MG63 (cell line): ENCODE measurements at places on chromosomes 11 and 22.

DNA sequence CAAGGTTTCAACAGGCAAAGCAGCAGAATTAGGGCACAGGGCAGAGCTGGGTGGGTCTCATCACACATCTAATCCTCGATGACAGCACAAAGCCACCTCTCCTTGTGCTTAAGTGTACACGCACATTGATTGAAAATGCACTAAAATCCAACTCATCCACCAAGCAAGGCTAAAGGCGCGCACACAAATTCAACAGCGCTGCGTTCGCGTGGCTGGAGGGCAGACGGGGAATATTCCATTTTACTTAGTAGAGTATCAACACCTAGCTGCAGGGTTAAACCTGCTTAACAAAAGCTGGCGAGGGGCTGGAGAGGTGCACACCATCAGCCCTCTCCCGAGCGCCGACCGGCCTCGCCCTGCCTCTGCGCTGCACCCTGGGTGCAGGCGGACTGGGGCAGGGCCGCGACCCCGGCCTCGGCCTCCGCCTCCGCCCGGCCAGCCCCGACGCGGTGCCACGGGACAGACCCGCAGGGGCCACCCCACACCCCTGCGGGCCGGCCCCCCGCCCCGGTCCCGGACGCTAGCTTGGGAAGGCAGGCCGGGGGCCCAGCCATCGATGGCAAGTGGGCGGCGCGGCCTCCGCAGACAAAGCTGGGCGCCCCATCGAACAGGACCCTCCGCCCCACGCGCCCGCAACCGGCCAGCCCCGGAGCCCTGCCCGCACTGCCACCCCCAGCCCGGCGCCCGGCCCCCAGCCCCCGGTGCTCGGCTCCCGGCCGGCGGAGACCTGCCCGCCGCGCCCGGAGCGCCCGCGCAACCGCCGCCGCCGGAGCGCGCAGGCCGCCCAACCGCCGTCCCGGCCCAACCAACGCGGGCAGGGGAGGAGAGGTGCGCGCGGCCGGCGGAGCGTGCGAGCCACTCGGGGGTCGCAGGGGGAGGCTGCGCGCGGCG lies 929 bp downstream of the PRDM10 start:
- peak; percentile 28 for DNase-seq

GRCh38 chr22:29030618-29031226 lies 30.9 kb downstream of the C22orf31 start:
- peak; percentile 72 for DNase-seq

GRCh38 chr11:67308031-67308866 lies 4.9 kb downstream of the SSH3 start:
- DNase-seq = no peak

DNA sequence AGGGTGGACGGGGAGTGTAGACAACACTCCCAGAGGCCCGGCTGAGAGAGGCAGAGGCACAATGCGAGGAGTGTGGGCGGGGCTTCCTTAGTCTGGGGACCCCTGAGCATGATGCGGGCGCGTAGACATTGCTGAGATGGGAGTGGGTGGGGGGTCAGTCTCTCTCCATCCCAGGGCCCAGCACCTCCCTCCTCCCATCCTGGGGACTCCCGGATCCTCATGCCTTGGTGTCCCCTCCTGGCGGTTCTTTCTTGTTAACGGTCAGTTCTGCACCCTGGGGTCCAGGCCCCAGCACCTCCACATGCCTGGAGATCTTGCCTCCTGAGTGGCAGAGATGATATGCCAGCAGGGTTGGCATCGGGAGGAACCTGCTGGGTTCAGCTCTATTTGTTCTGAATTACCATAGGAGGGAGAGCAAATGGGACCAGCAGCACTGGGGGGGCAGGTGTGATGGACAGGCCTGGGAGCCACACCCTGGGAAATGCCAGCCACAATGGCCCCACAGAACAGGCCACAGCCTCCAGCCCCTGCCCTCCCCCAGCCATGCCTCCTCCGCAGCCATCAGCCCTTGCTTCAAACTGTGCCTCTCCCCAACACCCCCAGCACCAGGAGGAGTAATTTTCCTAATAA lies 55.7 kb downstream of the RTL6 start:
- no peak for DNase-seq

GRCh38 chr11:93251922-93252321 lies 54.1 kb upstream of the SLC36A4 start:
- no peak for DNase-seq

GRCh38 chr22:26514419-26515161 lies 2.3 kb upstream of the TFIP11 start:
- no peak for DNase-seq

DNA sequence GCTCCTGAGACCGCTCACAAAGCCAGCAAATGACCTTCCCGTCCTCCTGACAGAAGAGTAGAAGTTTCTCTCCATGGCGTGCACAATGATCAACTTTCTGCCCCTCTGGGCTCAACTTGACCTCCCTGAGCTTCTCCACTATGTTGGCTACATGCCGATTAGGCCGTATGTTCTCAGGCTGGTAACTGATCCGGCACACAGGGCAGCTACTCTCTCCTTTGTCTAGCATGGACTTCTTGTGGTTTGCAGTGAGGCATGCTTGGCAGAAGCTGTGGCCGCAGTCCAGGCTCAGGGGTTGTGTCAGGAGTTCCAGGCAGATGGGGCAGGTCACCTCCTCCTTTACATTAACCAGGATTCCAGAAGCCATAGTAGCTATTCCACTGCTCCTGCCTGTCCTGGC lies 5.1 kb downstream of the TRIM5 start:
- no peak for DNase-seq

DNA sequence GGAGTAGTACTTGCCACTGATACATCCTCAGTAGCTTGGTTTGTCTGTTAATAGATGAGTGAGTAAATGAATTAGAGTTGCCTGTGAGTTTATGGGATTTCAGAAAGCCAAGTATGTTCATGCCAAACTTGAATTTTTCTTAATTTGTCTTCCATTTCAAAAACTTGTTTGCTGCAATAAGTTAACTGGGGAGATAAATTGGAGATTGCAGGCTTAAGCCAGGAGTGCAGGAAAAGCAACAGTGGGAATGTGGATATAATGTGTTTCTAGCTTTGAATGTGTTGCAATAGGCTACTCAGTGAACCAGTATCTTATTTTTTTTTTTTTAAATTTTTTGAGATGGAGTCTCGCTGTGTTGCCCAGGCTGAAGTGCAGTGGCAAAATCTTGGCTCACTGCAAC lies 8.2 kb downstream of the OSBP2 start:
- DNase-seq = no peak

DNA sequence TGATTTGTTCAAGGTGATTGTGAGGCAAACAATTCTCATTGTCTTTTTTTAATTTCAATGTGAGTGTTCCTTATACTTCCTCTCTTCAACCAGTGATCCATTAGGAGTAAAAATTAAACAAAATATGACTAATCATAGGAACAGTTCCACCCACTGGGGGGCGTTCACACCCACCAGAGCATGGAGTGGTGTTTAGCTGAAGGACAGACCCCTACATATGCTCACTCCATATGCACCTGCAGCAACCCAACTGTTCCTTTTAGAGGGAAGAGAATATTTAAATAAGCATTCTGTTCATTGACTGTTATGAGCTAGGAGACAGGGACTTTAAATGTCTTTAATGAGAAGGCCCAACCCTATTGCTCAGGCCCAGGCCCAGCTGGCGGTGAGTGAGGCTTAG lies 78.7 kb upstream of the DRD2 start:
- DNase-seq = no peak

DNA sequence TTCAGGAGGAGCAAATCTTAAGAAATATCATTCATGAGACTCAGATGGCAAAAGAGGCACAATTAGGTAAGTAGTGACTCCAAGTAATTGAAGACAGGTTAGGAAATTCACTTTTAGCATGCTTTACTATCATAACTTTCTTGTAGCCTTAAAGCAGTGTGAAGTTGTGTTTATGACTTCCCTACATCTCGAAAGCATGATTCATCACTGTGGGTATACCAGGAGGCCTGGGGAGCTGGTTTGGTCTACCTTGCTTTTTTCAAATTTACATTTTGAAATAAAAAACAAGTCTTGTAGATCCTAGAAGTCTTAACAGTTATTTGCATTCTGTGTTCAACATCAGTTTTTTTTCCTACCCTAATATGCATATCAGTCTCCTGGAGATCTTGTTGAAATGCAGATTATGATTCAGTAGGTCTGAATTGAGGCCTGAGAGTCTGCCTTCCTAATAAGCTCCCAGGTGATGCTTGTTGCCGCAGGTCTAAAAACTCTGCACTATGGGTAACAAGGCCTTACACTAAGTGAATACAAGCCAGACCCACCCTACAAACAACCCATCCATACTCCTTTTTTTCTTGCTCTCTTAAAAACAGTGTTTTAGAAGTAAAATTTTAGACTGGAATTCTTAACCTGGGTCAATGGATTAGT lies 41.4 kb downstream of the TTC17 start:
- DNase-seq = no peak

DNA sequence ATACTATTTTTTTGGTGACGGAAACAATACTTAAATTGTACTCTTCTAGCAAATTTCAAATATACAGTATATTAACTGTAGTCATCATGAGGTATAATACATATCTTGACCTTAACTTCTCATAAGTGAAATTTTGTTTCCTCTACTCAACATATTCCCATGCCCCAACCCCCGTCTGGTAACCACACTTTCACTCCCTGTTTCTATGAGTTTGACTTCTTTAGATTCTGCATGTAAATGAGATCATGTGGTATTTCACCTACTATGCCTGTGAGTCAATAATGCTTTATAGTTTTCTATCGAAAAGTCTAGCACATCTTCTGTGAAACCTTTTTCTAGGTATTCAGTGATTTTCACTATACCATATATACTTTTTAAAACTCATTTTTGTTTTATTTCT lies 663.2 kb downstream of the CNTN5 start:
- DNase-seq = no peak

DNA sequence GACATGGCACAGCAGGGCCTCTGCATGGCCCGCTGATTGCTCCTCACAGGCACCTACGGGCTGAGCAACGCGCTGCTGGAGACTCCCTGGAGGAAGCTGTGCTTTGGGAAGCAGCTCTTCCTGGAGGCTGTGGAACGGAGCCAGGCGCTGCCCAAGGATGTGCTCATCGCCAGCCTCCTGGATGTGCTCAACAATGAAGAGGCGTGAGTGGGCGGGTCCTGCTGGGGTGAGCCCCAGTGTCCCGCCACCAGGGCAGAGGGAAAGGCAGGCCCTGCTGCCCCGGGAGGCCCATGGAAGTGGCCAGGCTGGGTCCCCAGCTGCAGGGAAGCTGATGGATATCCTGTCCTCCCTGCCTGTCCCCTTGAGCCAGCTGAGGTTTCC lies 18.6 kb upstream of the DGCR8 start:
- peak; percentile 57 for DNase-seq

DNA sequence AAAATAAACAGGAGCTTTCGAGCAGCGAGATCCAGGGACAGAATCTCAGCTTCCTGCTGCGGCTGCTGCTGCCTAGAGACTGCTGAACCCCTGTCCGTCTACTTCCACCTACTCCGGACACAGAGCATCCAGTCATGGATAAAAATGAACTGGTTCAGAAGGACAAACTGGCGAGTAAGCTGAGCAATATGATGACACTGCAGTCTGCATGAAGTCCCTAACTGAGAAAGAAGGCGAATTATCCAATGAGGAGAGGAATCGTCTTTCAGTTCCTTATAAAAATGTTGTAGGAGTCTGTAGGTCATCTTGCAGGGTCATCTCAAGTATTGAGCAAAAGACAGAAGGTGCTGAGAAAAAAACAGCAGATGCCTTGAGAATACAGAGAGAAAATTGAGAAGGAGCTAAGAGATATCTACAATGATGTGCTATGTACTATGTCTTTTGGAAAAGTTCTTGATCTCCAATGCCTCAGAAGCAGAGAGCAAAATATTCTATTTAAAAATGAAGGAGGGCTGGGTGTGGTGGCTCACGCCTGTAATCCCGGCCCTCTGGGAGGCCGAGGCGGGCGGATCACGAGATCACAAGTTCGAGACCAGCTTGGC lies 11.1 kb upstream of the MS4A2 start:
- DNase-seq = no peak

- no peak for DNase-seq
Observed at GRCh38 chr11:105332171-105332570, 192.6 kb upstream of the CARD18 start.

DNA sequence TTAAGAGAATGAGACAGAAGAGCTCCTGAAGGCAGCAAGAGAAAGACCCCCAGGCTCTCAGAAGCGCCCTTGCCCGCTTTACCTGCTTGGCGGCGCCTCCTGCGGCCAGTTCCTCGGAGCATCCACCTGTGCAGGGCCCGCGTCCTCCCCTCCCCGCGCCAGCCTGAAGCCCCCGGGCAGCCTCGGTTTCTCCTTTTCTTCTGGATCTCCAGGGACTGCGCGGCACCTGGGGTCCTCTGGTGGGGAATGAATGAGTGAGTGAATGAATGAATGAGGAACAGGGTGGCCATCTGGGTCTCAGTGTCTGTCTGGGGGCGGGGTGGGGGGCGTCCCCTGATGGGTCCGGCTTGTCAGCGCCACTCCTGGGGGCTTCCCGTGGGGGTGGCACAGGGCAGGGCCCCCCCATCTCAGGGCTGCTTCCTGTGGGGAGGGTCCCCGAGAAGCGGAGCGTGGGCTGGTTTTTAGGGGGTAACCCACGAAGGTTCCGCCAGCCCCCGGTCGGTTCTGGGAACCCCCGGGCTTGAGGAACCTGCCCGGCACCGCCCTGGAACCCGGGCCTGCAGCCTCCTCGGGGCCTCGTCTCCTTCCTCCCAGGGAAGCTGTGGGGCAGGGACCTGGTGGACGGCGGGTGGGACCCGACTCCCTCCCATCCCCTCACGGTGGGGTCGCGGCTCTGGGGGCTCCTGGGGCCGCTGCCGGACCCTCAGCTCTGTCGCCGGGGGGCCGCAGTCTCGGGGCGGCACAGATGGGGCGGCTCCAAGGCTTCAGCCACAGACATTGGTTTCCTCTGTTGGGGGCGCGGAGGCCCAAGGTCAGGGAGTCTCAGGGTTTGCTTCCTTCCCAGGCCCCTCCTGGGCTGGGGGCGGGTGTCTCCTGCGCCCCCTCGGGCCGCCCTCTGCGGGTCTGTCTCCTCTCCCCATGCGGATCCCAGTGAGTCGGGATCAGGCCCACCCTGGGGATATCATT lies 8.3 kb upstream of the KRTAP5-7 start:
- no peak for DNase-seq

DNA sequence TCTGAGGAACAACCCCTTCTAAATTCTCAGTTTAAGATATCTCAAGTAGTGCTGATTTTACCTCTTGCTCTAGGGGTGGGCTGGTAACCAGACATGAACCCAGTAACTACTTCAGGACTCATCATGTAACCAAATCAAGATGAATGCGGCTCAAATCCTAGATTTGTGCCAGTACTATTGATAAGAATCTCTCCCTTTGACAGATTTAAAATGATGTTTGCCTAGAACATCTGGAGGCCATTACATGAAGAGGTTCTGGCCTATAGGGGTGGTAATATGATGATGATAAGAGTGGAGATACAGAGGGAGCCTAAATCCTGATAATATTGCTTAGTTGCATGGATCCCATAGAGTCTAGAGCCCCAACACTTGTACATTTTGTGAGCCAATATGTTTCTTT lies 672.6 kb upstream of the ANO5 start:
- DNase-seq = no peak
